ENCODE measurements at places on chromosomes 1 and 21.

DNA sequence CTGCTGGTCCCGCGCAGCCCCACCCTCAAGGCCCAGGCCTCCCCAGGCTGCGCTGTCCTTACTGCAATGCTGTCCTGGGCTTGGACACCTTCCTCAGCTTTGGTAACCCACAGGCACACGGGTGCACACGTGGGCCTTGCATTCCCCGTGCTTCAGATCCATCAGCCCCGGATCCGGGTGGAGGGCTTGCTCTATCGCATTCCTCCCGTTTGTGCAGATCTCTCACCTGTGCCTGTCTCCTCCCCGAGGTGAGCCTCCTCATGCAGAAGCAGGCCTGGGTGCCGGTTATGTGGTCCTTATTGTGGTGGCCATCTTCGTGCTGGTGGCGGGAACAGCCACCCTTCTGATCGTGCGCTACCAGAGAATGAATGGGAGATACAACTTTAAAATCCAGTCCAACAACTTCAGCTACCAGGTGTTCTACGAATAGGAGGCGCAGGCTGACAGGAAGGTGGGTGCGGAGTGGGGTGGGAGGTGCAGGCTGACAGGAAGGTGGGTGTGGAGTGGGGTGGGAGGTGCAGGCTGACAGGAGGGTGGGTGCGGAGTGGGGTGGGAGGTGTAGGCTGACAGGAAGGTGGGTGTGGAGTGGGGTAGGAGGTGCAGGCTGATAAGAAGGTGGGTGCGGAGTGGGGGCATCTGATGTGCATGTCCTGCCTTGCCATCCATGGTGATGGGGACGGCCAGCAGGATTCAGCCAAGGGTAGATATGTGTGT lies 66.2 kb downstream of the UMODL1 start:
- DNase-seq = no peak

DNA sequence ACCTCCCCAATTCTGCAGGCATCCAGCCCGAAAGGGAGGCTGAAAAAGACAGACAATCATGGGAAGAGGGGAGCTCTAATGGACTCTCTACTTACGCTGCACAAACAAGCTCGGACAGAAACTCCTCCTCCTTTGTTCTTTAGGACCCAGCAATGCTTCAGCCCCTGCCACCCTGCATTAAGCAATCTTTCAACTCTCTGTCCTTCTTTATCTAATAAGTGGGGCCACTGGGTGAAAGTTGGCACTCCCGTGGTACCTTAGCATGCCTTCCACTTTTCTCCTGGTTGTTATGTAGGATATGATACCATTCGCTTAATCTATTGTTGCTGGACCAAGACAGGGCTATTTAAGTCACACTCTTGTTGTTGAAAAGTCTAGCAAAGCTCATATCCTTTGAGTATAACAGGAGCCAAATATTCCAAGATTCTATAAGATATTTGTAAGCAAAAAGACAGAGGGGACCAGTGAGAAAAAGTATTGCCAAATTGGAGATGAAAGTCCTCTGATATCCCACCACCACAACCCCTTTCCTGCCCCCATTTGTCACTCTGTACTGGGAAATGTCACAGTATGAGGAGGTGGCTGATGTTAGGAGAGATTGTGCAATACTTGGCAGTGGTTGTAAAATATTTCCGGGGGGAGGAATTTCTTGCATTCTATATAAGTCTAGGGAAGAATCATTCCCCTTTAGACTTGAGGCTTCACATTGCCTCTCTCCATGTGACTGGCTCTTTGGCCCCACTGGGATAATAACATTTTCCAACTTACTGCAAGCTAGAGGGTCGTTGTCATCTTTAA lies 137.3 kb upstream of the GJB5 start:
- DNase-seq = no peak

- DNase-seq = no peak
Observed at GRCh38 chr1:201014816-201015200, 8.7 kb downstream of the KIF21B start.

DNA sequence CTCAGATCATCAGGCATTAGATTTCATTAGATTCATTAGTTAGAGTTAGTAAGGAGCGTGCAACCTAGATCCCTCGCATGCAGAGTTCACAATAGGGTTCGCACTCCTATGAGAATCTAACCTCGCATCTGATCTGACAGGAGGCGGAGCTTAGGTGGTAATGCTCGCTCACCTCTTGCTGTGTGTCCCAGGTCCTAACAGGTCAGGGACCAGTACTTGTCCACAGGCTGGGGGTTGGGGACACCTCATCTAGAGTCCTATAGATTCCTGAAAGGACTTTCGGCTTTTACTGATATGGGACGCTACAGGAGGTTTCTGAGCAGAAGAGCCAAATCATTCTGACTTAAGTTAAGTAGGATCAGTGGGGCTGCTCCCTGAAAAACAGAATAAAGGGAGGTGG lies 91.4 kb downstream of the AKT3 start:
- no peak for DNase-seq

DNA sequence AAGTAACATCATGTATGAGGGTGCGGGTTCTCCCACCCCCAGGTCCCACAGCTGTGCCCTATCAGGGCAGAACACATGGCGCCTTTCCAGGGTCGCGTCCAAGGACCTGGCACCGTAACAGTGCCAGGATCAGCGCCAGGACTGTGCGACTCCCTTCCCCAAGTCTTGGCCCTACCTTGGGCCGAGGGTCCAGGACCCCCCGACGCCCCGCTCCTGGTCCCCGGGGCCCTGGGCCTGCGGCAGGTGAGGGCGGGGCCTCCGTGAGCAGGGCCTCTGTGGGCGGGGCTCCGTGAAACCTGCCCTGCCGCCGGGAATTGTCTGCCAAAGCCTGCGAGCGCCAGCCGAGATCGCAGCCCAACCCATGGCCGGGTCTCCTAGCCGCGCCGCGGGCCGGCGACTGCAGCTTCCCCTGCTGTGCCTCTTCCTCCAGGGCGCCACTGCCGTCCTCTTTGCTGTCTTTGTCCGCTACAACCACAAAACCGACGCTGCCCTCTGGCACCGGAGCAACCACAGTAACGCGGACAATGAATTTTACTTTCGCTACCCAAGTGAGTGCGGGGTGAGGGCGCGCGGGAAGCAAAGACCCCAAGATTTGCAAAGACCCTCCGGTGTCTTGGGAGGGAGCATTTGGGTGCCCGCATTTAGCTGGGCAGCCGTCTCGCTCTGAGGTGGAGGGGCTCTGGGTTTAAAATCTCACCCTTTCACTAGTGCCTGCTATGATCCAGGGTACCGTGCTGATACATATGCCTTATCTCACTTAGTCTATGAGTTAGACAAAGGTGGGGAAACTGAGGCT lies at the start of gene RHBG:
TSS of gene RHBG (plus strand) at position 323 of the 796 bp plus-strand sequence. CDS start at position 362, 39 bp downstream.
- DNase-seq = peak; percentile 20

GRCh38 chr1:115429884-115430283 lies 91.8 kb upstream of the NGF start:
- no peak for DNase-seq

DNA sequence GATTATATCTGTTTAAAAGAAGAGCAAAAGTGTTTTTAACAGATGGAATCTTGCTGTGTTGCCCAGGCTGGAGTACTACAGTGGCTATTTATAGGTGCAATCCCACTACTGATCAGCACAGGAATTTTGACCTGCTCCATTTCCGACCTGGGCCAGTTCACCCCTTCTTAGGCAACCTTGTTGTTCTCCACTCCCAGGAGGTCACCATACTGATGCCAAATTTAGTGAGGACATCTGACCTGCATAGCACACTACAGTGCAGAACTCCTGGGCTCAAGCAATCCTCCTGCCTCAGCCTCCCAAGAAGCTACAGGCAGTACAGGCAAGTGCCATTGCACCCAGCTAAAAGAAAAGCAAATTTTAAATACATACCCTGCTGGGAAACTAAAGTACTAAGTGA lies 11.3 kb upstream of the NUP210L start:
- DNase-seq = no peak

DNA sequence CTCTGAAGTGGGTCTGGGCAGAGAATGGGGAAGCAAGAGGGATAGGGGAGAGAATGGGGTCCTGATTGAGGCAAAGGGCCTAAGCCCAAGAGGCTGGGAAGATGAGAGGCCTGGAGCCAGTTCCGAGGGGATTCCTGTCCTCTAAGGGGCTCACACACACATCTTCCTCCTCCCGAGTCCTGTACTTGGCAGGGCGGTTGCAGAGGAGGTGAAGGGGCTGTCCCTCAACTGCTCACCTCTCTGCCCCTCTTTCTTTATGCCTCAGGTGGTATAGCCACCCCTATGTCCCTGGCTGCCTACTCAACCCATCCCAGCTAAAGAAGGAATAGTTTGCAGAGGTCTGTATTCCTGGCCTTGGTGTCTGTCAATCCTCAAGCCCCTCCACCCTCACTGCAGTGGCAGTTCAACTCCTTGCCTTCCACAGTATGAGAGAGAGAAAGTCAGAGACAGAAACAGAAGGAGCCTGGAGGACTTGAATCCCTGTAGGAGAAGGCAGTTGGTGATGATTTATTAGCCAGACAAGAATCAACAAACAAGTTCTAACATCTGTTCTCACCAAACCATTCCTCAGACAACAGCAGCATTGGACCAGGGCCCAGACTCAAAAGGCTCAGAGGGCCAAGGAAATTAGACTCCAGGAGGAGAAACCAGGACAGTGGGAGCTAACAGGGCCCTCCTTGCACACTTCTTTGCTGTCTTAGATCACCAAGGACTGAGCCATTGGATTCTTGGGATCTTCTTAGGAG lies 10.7 kb downstream of the SH2D2A start:
- DNase-seq = no peak

DNA sequence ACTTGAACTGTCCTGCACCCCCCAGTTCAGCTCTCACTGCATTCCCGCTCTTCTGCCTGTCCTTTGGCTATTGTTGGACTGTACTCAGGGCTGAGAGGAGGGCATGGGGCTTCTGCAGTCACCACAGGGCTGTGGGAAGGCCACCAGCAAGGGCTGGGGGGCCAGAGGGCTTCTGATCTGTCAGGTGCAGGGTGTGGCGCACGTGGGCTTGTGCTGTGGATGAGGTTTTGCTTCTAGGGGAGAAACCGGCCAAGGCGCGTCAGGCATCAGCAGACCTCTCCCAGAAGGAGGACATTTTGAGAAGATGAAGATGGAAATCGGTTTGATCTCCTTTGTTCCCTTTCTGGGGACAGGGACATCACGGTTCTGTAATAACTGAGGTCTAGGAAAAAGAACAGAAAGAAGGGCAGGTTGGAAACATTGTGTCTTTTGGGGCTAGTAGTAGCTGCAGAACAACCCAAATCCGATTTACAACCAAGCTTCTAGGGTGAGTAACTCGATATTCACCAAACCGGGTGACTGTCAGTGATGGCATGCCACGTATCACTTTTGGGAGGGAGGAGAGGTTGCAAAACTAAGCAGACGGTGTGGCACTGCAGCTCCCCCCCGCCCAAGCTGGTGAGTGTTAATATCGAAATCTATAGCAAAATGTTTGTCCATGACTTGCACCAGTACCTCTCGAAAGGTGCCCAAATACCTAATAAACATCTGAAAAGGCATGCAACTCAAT lies 40.9 kb downstream of the AGPAT3 start:
- no peak for DNase-seq

- DNase-seq = no peak
Observed at GRCh38 chr1:175690298-175690697, 53.1 kb downstream of the TNR start.

DNA sequence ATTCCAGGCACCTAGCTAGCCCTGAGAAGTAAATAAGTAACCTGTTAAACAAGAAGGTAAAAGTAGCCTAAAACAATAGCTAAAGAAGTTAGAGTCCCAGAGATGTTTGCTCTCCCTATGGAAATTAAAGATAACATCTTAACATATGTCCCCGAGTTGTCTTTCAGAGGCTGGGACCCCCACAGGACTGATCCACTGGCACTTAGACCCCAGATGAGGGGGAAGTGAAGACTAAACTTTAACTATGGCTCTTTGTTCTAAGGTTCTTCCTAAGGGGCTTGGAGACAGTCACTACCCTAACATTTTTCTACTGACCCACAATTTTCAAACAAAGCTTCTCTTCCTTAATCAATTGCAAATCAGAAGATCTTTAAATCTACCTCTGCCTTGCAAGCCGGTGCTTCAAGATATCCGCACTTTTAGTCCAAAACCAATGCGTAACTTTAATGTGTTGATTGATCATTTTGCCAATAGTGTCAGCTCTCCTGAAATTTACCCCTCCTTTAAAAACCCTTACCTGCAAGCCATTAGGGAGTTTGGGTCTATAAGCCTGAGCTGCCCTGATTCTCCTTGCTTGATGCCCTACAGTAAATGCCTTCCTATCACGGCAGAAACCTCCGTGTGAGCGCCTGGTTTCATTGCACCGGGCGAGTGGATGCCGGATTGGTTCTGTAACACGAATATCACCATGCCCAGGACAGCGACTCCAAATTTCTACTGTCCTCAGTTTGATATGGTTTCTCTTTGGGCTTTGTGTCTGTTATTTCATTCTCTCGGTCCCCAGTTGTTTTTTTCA lies 404.4 kb downstream of the SIPA1L2 start:
- DNase-seq = no peak

GRCh38 chr21:15122241-15122640 lies 57.4 kb upstream of the NRIP1 start:
- DNase-seq = no peak

DNA sequence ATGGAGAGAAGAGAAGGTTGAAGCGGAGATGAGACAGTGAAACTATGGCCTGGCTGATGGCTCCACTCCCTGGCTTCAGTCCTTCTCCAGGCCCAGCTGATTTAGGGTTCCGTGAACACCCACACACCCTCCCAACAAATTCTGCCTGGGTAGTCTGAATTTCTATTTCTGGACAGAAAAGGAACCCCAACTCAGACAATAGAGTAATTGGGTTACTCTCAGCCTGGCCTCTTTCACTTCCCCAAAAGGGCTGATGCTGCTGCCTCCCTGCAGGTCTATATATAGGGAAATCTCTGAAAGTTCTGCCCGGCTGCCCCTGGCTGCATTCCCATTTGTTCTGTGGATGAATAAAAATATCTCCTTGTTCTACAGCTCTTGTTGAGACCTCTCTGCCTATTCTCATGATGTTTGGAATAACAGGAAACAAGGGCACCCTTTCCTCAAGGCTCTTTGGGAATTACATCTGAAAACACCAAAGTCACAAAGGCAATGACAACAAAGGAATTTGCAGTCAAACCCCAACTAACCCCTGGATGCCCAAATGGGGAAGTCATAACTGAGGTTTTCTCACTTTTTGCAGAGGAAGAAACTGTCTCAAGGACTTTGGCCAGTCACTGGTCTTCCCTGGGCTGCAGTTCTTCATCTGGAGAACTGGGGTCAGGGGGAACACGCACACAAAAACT lies 11.4 kb upstream of the ZSCAN20 start:
- DNase-seq = no peak

GRCh38 chr1:76240316-76240715 lies 165.8 kb downstream of the ST6GALNAC3 start:
- DNase-seq = no peak

- no peak for DNase-seq
Observed at GRCh38 chr1:65795311-65795710, 2.6 kb downstream of the PDE4B start.

GRCh38 chr1:64199154-64199553 lies 4.3 kb upstream of the UBE2U start:
- no peak for DNase-seq
